Hepatocyte (in vitro differentiated cells): ENCODE measurements at places on chromosomes 5 and 9. TPM values are rescaled to one million over a fixed set of nuclear protein-coding genes. Genes with fewer than 3 reads are reported as not detected.

DNA sequence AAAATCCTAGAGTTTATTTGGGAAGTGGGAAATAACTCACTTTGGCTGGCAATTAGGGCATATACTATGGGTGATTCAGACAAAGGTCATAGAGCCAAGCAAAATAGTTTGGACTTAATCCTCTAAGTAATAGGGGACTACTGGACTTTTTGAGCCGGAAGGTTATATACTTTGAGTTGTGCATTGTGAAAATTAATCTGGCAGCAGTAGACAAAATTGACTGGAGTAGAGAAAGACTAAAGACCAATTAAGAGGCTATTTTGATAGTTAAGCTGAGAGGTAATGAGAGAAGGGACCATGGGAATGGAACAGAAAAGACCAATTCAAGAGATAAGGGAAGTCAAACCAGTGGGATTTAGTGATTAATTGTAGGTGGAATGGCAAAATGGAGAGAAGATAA is 28.9 kb downstream of the COX7C start:
- DNase-seq: no peak

DNA sequence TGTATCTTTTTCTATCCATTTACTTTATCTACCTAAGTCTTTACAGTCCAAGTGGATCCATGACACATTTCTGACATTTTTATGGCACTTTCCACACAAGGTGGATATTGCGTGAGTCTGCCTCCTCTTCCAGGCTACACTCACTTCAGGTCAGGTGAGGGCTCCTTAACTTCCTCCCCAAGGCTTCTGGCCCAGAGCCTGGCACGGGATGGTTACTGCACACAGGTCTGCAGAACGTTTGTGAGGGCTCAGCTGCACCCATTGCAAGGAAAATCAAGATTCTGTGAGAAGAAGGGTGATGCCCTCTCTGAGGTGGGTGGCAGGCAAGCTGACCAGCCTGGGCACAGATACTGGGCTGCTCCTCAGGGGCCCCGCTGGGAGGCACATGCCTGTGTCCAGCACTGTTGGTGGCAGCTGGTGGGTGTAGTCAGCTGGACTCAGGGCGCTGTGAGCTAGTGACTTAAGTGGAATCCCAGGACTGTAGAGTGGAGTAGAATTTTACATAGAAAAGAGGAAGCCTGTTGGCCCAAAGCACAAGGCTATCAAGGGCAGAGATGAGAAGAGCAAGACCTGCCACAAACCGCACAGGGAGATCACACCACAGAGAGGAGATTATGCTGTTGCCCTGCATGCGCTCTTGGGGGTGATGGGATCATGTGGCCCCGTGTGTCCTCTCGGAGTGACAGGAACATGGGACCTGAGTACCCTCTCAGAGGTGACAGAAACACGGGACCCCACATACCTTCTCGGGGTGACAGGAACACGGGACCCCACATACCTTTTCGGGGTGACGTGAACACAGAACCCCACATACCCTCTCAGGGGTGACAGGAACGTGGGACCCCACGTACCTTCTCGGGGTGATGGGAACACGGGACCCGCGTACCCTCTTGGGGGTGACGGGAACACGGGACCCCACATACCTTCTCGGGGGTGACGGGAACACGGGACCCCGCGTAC is 21.3 kb downstream of the AHRR start:
- no peak for DNase-seq

DNA sequence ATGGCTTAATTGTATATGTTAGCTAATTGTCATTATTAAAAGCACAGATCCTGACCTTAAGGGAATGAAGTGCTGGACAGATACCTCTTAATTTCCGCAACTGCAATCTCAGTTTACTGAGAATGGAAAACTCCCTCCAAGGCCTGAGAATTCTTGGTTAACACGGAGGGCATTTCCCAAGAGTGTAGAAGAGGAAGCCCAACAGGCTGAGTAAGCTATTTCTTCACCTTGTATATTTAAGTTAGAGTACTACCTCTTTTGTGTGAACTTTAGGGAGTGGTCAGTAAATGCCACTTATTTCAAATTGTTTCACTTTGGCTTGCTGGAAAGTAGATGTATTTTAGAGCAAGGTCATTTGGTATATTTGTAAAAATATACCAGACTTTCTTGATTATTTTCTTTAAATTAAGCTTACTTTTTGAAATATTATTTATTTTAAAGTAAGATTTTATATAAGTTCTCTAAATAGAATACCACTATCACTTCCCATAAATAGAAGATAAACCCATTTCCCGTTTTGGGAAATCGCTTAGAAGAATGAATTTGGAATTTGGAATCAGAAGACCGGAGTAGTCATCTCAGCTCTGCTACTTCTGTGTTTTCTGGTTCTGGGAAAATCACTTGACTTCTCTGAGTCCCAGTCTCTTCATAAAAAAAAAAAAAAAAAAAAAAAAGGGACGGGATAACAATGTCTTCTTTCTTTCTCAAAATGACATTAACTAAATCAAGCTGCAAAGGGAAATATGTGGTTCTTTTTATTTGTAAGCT is 26.0 kb upstream of the C9orf72 start:
- DNase-seq: no peak

DNA sequence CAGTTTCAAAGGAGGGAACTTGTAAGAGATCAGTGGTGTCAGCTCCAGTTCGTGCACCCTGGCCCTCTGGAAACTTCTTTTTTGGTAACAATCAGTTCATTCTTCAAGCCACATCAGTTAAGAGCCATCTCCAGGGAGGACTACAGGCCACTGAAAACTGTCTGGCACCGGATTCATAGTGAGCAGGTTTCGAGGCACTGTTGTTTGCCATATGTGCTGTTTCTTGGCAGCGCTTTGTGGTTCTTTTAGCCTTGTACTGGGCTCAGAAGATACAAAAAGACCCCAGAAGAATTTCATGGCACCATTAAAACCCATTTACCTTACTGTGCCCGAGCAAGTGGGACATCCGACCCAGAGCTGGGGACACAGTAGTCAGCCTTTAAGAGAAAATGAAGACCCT is 68.5 kb downstream of the OTULIN start:
- no peak for DNase-seq

The INSYN2B gene
- total RNA-seq: 1.5 and 1.7 TPM in 2 replicates

- no peak for DNase-seq
These were observed 98.0 kb downstream of the ANKH start for GRCh38 chr5:14773588-14773987.
